NCI-H524 treated with DMSO at 0.1 percent for 48 hours (cell line): ENCODE measurements at places on chromosomes 1 and 21.

GRCh38 chr1:39081271-39082009, 55.3 kb downstream of the NDUFS5 start:
- DNase-seq, result no peak

GRCh38 chr1:7847599-7847998, 5.3 kb downstream of the UTS2 start:
- no peak for DNase-seq

DNA sequence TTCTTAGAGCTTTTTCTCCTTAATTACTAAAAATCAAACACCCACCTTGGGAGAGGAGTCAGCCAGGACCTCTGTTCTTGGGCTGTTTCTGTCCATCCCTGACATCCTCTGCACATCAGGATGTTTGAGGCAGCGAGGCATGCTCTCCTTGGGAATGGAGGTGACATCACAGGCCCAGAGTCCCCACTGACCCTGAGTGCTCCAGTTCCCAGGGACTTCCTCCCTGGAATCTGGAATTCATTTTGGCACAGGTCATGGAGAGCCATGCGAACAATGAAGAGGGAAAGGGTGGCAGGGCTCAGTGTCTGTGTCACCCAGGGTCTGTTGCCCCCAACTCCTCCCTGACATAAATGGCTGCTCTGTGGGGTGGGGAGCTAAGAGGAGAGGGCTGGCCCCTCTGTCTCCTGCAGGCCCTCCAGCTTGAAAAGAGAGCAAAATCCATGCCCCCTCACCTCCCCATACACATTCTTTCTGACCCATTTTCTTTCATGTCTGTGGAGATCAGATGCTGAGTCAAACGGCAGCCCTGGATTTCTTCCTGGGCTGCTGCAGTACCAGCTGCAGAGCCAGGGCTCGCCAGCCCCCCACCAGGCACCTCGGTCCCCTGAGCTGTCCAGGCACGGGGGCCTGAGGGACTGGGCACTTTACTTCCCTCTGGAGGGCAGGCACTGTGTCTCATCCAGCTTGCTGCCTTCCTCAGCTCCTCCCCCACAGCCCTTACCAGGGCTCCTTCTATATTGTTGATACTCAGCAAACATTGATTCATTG, 102.0 kb downstream of the NMNAT2 start:
- no peak for DNase-seq

DNA sequence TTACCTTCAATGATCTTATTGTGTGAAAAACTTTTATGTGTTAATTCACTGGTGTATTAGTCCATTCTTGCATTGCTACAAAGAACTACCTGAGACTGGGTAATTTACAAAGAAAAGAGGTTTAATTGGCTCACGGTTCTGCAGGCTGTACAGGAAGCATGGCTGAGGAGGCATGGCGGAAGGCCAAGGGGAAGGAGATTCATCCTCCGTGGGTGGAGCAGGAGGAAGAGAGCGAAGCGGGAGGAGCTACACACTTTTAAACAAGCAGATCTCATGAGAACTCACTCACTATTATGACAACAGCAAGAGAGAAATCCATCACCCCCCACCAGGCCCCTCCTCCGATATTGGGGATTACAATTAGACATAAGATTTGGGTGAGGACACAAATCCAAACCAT, 44.2 kb upstream of the RGS7 start:
- no peak for DNase-seq

DNA sequence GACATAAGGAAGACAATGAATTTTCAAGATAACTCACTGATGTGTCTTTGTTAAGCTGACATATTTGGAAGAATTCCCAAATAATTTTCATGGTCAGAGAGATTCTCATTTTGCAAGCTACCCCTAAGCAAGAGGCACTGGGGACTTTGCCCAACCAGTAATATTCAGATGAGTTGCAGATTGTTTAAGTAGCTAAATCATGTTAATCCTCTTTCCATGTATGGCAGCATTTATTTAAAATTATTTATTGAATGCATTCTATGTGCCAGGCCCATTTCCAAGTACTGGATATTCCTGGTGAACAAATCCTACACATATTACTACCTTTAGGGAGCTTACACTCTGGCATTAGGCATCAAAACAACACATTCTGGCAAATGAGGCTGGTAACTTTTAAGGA, 56.5 kb upstream of the BACH1 start:
- no peak for DNase-seq

DNA sequence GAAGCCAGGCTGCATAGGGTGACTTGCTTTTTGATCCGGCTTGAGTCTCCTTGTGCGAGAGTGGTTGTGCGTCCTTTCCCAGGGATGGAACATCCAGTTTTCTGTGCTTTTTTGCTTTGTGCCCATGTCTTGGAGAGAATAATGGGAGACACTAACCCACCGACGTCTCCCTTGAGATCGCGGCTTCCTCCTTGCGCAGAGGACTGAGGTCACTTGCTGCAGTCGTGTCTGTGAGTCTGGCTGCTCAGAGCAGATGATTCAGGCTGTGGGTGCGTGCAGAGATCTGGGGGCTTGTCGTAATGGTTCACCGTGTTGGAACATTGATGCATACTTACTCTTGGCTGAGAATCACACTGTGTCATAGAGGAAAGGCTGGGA, 164.5 kb upstream of the CACNA1E start:
- no peak for DNase-seq

GRCh38 chr21:31347435-31348032, 3.5 kb upstream of the TIAM1 start:
- no peak for DNase-seq

DNA sequence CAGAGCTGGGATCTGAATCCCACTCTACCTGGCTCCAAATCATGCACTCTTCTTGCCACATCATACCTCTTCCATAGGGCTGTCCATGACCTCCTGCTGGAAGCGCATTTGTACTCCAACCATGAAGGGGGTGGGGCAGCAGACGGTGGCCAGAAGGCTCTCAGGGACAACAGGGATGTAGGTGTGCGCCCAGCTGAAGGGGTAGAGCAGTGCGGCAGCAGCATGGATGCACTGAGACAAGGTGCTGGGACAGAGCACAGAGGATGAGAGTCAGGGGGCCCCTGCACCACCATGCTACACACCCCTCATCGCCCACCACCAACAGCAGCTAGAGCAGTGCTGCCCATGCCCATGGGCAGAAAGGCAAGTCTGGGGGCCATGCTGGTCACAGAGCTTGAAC, 8.4 kb downstream of the DENND2D start:
- DNase-seq, result no peak

DNA sequence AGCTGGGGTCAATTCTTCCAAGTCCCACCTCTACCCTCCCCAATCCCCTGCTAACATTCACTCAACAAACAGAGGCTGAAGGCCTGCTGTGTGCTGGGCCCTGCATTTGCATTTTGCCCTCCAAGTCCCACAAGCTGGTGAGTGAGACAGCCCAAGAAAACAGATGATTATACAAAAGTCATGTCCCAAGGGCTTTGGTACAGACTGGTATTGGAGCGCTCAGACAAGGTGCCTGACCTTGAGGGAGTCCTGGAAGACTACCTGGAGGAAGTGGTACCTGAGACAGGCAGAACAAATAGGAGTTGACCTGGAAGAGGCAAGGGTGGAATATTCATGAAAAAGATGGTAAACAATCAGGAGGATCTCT, 4.2 kb downstream of the LMOD1 start:
- DNase-seq, result no peak

DNA sequence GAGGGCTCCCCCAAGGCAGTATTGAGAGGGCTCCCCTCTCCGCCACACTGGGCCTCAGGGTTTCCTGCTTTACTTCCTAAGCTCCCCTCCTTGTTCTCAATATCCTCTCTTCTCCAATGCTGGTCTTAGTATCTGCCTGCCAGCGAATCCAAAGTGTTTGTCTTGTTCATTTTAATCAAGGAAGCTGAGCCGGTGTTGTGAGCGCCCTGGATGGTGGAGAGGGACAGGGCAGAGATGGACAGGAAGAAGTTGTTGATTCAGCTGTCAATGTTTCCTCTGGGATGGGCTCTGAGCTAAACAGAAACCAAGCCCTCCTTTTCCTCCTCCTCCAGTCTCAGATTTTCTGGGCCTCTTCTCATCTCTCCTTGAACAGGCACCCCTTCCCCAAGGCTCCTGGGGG, 5.4 kb downstream of the OLFML3 start:
- DNase-seq, result no peak

- no peak for DNase-seq
These were observed 5.0 kb downstream of the HPDL start for GRCh38 chr1:45331436-45332345.

- DNase-seq, result no peak
These were observed 16.6 kb downstream of the IFI6 start for GRCh38 chr1:27655151-27655937.

GRCh38 chr1:159646687-159647086, 59.1 kb downstream of the APCS start:
- DNase-seq, result no peak

- no peak for DNase-seq
These were observed 470.1 kb upstream of the PLXNA2 start for GRCh38 chr1:208714323-208714722.

- DNase-seq, result no peak
These were observed 330.3 kb upstream of the SNX7 start for GRCh38 chr1:98331243-98331642.

DNA sequence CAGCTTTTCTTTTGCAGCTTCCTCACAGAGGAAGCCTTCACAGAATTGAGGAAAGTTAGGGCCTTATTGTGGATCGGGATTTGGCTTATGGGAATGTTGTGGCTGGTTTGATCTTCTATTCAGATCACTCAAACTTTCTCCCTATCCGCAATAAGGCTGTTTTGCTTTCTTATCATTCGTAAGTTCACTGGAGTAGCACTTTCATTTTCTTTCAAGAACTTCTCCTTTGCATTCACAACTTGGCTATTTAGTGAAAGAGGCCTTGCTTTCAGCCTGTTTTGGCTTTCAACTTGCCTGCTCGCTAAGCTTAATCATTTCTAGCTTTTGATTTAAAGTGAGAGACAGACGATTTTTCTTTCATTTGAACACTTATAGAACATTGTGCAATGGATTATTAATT, 181.9 kb upstream of the B3GALT2 start:
- no peak for DNase-seq

DNA sequence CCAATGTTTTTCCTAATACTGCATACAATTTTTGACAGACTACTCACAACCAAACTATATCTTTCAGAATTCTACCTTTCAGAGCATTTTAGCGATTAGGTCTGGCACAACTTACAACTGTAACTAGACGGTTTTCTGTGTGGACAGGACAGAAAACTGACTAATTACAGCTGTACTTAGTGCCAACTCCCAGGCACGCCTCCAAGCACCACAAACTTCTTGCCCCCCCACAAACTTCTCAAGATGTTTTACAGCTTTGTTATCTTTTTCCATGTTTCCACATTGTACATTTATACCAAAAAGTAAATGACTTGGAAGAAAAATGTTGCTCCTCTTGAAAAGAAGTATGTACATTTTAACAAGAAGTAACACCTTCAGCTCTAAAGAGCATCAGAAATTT, 13.8 kb downstream of the LYST start:
- no peak for DNase-seq

DNA sequence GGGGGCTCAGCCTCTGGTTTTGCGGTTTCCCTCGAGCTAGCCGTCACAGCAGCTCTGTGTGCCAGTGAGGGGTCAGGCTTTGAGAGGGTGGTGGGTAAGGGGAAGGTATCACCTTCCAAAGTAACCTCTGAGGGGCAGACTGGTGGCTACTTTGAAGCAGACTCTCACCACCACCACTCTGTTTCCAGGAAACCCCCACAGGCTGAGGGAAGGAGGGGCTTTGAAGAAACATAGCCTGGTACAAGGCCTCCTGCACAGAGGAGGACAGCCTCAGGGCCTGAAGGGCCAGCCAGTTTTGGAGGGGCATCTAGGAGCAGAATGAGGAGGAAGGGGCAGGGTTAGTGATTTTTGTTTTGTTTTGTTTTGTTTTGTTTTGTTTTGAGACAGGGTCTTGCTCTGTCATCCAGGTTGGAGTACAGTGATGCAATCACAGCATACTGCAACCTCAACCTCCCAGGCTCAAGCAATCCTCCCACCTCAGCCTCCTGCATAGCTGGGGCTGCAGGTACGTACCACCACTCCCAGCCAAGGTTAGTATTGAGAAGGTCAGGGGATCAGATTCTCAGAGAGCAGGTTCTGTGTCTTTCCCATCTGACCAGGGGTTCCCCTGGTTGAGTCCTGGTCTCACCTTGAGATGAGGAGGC, 17.2 kb upstream of the ZNF683 start:
- DNase-seq, result no peak

DNA sequence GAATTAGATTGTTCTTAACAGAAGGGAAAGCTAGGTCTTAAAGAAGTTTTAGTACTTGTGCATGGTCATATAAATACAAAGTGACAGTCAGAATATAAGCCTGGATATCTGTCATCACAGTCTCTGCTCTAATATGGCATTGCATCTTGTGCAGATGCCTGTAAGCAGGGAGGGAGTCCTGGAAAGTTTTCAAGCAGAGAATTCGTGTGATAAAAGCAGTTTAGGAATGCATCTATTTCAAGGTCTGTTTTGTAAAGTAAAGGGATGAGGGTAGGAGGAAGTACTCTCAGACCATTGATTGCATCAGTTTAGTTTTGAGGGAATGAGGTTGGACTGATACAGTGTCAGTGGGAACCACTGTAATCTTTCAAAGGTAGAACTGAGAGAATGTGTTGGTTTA, 30.6 kb downstream of the IARS2 start:
- DNase-seq, result no peak

DNA sequence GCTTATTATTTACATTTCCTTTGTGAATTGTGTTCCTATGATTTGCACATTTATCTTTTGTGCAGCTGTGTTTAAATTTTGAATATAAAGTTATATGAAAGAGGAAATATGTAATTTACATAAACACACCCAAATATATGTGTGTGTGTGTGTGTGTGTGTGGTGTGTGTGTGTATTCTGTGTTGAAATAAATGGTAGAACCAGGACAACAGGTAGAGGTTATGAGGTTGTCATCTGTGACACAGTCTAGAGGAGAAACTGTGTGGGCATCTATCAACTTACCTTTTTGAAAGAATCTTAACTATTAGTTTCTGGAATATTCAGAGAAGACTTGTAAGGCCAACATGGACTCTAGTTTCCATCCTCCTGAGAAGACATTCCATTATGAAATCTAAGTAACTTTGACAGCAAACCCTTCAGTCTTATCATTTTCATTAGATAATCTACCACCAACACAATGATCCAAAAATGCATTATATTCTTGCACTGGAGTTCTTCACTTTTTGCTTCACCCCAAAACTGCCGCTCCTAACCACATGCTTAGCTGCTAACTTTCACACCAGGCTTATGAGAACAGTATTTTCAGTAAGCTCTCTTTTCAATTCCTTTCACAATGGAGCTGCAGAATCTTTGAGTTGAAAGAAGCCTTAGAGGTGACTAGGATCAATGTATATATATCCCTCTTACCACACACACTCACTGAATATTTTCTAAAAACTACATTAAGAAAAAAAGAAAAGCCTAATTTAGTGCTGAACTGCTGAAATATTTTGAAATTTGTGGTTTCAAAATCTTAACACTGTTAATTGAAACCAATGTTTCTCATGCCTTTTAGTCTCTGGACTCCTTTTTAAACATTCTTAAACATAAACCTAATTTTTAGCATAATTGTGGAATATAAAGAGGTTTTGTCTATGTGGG, 21.8 kb downstream of the PTPRC start:
- no peak for DNase-seq

DNA sequence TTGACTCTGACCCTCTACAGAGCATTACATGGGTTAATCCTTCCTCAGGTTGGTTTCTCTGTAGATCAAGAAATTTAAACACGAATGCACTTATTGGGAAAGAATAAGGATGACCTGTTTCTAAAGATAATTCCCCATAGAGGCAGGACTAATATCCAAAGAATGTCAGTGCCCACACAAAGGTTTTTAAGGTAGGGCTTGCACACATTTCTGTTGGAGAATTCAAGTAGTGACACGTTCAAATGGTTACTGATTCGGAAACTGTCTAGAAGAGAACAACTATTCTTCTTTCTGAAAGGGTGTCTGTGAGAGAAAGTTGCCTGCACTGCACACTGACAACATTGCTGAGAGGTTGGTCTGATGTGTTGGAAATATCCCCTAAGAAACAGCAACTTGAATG, 167.3 kb downstream of the ZNF326 start:
- DNase-seq, result no peak
